Left lung (tissue), 14 donors: ENCODE measurements at places on chromosomes 7 and 10. TPM values are rescaled to one million over a fixed set of nuclear protein-coding genes. Genes with fewer than 3 reads are reported as not detected.
A peak's percentile ranks its signal among the peaks of the same experiment; 100 is the strongest.

- no peaks in the 10 kb centered on the region for H3K27me3 ChIP-seq
- H3K4me1 ChIP-seq: peaks cover 18% of the 10 kb centered on the region
- no peak overlapping the region for H3K4me3 ChIP-seq
Measured at GRCh38 chr10:92753865-92754264, 64.1 kb downstream of the HHEX start.

GRCh38 chr7:104793066-104793465 is 220.9 kb upstream of the KMT2E start:
- no peak overlapping the region for H3K4me3 ChIP-seq
- no peaks in the 10 kb centered on the region for H3K4me1 ChIP-seq
- no peak for DNase-seq
- no peaks in the 10 kb centered on the region for H3K36me3 ChIP-seq

- DNase-seq: peak; percentile 8
- H3K27me3 ChIP-seq: peaks cover 8% of the 10 kb centered on the region
- no peak overlapping the region for H3K4me3 ChIP-seq
- H3K27ac ChIP-seq: no peak overlapping the region
- no peaks in the 10 kb centered on the region for H3K36me3 ChIP-seq
- no peaks in the 10 kb centered on the region for H3K4me1 ChIP-seq
Measured at GRCh38 chr10:58967551-58968388, 208.7 kb upstream of the PHYHIPL start.

- no peak for DNase-seq
- H3K27ac ChIP-seq: no peak overlapping the region
- H3K4me3 ChIP-seq: no peak overlapping the region
- H3K4me1 ChIP-seq: no peaks in the 10 kb centered on the region
- H3K36me3 ChIP-seq: no peaks in the 10 kb centered on the region
Measured at GRCh38 chr7:92266415-92267241, 20.9 kb downstream of the ANKIB1 start.

GRCh38 chr10:116183733-116184511 is 89.1 kb downstream of the GFRA1 start:
- H3K4me1 ChIP-seq: no peaks in the 10 kb centered on the region
- no peak for DNase-seq
- H3K4me3 ChIP-seq: no peak overlapping the region
- no peaks in the 10 kb centered on the region for H3K36me3 ChIP-seq
- H3K27me3 ChIP-seq: no peaks in the 10 kb centered on the region

- no peak overlapping the region for H3K27ac ChIP-seq
- H3K36me3 ChIP-seq: no peaks in the 10 kb centered on the region
- H3K4me3 ChIP-seq: no peak overlapping the region
- no peaks in the 10 kb centered on the region for H3K27me3 ChIP-seq
- H3K4me1 ChIP-seq: no peaks in the 10 kb centered on the region
- DNase-seq: no peak
Measured at GRCh38 chr10:67095531-67095930, 169.7 kb downstream of the LRRTM3 start.

- no peak overlapping the region for H3K4me3 ChIP-seq
- H3K27me3 ChIP-seq: no peaks in the 10 kb centered on the region
- H3K4me1 ChIP-seq: peaks cover 30% of the 10 kb centered on the region
- no peak for DNase-seq
- no peak overlapping the region for H3K27ac ChIP-seq
Measured at GRCh38 chr10:70838270-70838805, 22.6 kb downstream of the SGPL1 start.

GRCh38 chr7:130697820-130698219 is 11.5 kb upstream of the TSGA13 start:
- H3K27me3 ChIP-seq: no peaks in the 10 kb centered on the region
- no peak overlapping the region for H3K4me3 ChIP-seq
- no peak overlapping the region for H3K27ac ChIP-seq
- DNase-seq: no peak
- no peaks in the 10 kb centered on the region for H3K36me3 ChIP-seq
- H3K4me1 ChIP-seq: no peaks in the 10 kb centered on the region

DNA sequence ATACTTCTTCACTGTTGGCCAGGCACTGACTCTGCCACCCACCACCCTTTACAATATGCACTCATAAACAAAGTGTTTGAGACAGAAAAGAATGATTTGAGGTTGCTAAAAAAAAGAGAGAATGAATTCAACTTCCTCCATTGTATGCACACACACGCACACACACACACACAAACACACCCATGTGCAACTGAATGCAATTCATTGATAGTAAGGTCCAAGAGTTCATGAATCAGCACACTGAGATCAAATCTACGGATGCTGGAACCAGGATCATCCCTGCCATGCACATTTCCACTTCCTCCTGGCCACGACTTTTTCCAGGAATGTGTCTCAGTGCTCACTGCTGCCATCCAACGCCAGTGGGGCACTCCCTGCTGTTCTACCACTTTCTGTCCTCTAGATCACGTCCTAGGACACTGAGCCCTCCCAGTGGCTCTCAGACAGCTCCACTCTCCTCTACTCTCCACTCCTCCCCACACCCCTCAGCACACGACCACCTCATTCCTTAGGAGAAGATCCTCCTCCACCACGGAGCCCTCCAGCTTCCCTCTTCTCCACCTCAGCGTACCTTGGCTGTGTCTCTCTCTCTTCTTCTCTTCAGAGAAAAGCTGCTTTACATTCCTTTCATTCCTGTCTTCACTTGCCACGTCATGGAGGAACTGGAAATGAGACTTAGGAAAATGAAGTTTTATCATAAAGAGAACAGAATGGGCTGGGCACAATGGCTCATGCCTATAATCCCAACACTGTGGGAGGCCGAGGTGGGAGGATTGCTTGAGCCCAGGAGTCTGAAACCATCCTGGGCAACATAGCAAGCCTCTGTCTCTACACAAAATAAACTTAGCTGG is 12.0 kb upstream of the TMEM213 start:
- no peaks in the 10 kb centered on the region for H3K36me3 ChIP-seq
- H3K4me1 ChIP-seq: no peaks in the 10 kb centered on the region
- DNase-seq: no peak
- peak overlapping the region; percentile 48 for H3K27ac ChIP-seq

GRCh38 chr7:44622342-44623151 is 16.1 kb downstream of the OGDH start:
- DNase-seq: no peak
- no peak overlapping the region for H3K4me3 ChIP-seq
- no peaks in the 10 kb centered on the region for H3K27me3 ChIP-seq

DNA sequence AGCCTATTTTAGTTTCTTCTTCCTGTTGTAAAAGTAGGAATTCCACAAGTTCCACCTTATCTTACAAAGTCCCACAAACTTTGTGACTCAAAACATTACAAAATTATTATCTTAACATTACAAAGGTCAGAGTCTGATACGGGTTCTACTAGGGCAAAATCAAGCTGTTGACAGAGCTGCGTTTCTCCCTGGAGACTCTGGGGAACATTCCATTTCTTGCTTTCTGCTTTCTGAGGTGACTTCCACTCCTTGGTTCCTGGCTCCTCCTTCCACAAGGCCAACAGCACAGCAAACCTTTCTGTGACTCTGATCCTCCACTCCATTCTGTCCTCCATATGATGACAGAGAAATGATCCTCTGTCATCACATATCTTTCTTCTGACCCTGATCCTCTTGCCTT is 10.6 kb downstream of the OR2F1 start:
- DNase-seq: no peak
- no peaks in the 10 kb centered on the region for H3K36me3 ChIP-seq
- H3K27me3 ChIP-seq: no peaks in the 10 kb centered on the region
- H3K4me1 ChIP-seq: no peaks in the 10 kb centered on the region
- H3K27ac ChIP-seq: no peak overlapping the region

DNA sequence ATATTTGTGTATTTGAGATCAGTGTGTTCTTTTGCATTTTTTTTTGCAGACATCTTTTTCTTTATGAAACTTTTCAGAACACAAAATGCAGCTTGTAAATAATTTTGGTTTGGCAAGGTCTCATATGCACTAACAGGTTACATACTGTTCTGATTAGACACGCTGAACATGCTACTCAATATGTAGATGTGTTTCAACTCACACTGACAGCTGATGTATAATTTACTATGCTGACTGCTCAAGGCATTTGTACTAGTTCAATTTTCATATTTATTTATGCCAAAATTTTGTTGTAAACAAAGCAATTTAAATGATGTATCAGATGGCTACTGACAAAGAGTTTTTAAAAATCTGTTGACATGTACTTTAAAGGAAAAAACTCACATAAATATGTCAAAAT is 123.8 kb downstream of the TFEC start:
- H3K4me1 ChIP-seq: no peaks in the 10 kb centered on the region
- no peaks in the 10 kb centered on the region for H3K36me3 ChIP-seq
- no peak overlapping the region for H3K4me3 ChIP-seq
- no peak overlapping the region for H3K27ac ChIP-seq

GRCh38 chr10:86252079-86252478 is 114.5 kb downstream of the GRID1 start:
- no peak overlapping the region for H3K27ac ChIP-seq
- no peaks in the 10 kb centered on the region for H3K36me3 ChIP-seq
- H3K4me1 ChIP-seq: no peaks in the 10 kb centered on the region

DNA sequence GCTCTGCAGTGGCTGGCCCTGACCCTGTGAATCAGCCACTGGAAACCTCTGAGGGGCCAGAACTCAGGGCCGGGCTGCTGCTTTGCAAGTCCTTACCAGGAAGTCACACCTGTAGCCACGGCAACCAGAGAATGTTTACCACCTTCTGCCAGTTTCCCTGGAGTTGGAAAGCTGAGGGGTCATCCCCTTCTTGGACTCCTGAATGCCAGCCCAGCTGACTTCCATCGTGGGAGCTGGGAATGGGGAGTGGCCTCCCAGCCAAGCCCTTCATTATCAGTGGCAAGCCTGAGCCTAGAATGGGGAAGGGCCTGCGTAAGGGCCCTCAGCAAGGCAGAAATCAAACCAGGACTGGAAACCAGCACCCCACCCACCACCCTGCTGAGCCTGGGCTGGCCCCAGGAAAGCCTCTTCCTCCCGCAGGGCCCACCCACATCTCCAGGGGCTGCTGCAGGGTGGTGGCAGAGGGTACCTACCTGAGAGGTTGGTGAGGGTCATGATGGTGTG is 6.5 kb upstream of the CRHR2 start:
- H3K4me1 ChIP-seq: no peaks in the 10 kb centered on the region
- DNase-seq: no peak
- no peaks in the 10 kb centered on the region for H3K36me3 ChIP-seq
- H3K4me3 ChIP-seq: no peak overlapping the region
- no peaks in the 10 kb centered on the region for H3K27me3 ChIP-seq

DNA sequence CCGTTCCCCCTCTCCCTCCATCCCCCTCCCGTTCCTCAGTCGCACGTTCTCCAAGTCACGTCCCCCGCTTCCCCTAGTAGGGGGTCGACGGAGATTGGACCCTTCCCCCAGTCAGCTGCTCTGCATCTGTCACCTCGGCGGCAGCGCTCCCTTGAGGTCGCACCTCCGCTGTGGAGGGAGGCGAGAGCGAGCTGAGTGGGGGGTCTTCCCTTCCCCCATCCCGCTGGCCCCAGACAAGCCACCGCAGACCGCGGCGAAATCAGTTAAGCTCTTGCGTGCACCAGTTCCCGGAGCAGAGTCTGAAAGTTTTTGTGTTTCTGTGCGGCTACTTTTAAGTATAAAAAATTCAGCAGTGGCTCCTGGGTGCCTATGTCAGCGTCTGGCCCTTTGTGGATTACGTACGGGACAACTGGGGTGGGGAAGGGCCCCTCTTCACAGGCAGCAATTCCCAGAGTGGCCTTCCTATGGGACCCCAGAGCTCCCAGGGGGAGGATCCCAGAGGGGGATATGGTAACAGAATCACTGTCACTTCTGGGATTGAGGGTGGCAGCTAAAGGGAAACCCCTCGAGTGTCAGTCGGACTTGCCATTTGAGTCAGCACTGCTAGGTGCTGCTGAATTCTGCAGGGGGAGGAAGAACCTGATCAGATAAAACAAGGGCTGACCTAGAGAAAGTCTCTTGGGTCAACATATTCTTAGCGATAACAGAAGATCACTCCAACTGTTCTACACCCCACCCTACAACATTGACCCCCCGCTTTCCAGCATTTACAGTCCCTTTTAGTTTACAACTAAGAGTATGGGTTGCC is 12.5 kb upstream of the DDIT4 start:
- peak overlapping the region; percentile 88 for H3K27ac ChIP-seq
- H3K27me3 ChIP-seq: no peaks in the 10 kb centered on the region
- no peak for DNase-seq
- H3K36me3 ChIP-seq: no peaks in the 10 kb centered on the region

GRCh38 chr7:96016056-96016586 is 243.8 kb downstream of the DYNC1I1 start:
- no peaks in the 10 kb centered on the region for H3K36me3 ChIP-seq
- no peak for DNase-seq
- no peaks in the 10 kb centered on the region for H3K27me3 ChIP-seq
- no peak overlapping the region for H3K4me3 ChIP-seq
- H3K27ac ChIP-seq: no peak overlapping the region

- no peak overlapping the region for H3K4me3 ChIP-seq
- peaks cover 7% of the 10 kb centered on the region for H3K4me1 ChIP-seq
- no peaks in the 10 kb centered on the region for H3K36me3 ChIP-seq
- no peak overlapping the region for H3K27ac ChIP-seq
- H3K27me3 ChIP-seq: no peaks in the 10 kb centered on the region
Measured at GRCh38 chr7:45980181-45980905, 59.3 kb upstream of the IGFBP3 start.

GRCh38 chr7:87709258-87709657 is 81.1 kb downstream of the RUNDC3B start:
- H3K4me3 ChIP-seq: no peak overlapping the region
- no peaks in the 10 kb centered on the region for H3K27me3 ChIP-seq
- H3K27ac ChIP-seq: no peak overlapping the region
- DNase-seq: no peak
- H3K36me3 ChIP-seq: no peaks in the 10 kb centered on the region
- H3K4me1 ChIP-seq: no peaks in the 10 kb centered on the region

DNA sequence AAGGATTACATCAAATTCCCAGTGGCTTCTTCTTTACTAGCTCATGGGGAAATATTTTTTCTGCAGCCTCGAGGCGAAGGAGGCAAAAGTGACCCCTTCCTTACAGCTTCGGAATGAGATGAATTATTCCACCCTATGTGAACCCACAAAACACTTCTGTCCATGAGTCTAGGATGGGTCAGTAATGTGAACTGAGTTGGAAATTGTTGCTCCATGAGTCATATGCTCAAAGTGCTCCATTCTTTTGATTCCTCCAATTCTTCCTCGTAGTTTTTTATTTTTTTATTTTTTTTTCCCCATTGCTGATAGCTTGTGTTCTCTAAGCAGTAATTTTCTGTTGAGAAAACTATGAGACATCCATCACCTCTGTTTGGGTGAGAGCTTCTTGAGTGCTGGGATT is 31.7 kb upstream of the FAM204A start:
- H3K36me3 ChIP-seq: no peaks in the 10 kb centered on the region
- no peak overlapping the region for H3K27ac ChIP-seq
- no peak for DNase-seq

- no peak overlapping the region for H3K27ac ChIP-seq
- H3K4me1 ChIP-seq: no peaks in the 10 kb centered on the region
- no peaks in the 10 kb centered on the region for H3K36me3 ChIP-seq
- no peaks in the 10 kb centered on the region for H3K27me3 ChIP-seq
- DNase-seq: no peak
- no peak overlapping the region for H3K4me3 ChIP-seq
Measured at GRCh38 chr10:131196176-131196885, 115.2 kb downstream of the TCERG1L start.

The ANXA8L1 gene
- 13.2 TPM for total RNA-seq

The MIOS gene
- 25.3 TPM for total RNA-seq

The TFAM gene
- total RNA-seq: 33.6 TPM

The SPDYE16 gene
- total RNA-seq: 0.26 TPM

The SLC29A4 gene
- 1.2 TPM for total RNA-seq

The STEAP1 gene
- 23.6 TPM for total RNA-seq

The EVX1 gene
- not detected for total RNA-seq

The UCN3 gene
- not detected for total RNA-seq
